T-helper 17 cell (primary cell): ENCODE measurements at places on chromosomes 2 and 18.
A peak's percentile ranks its signal among the peaks of the same experiment; 100 is the strongest.

- H3K4me3 ChIP-seq: no peak overlapping the region
- peaks cover 21% of the 10 kb centered on the region for H3K27me3 ChIP-seq
- DNase-seq: no peak
- peaks cover 2% of the 10 kb centered on the region for H3K36me3 ChIP-seq
Observed at GRCh38 chr2:172308253-172308935, 119.0 kb upstream of the ITGA6 start.

- no peaks in the 10 kb centered on the region for H3K27me3 ChIP-seq
- no peak overlapping the region for H3K4me3 ChIP-seq
- no peaks in the 10 kb centered on the region for H3K4me1 ChIP-seq
Observed at GRCh38 chr2:164275659-164276058, 345.6 kb downstream of the GRB14 start.

GRCh38 chr2:229673676-229674075 lies 40.7 kb downstream of the DNER start:
- peaks cover 3% of the 10 kb centered on the region for H3K36me3 ChIP-seq
- no peak for DNase-seq
- no peak overlapping the region for H3K4me3 ChIP-seq
- peaks cover 76% of the 10 kb centered on the region for H3K27me3 ChIP-seq
- no peaks in the 10 kb centered on the region for H3K4me1 ChIP-seq
- no peak overlapping the region for H3K27ac ChIP-seq

DNA sequence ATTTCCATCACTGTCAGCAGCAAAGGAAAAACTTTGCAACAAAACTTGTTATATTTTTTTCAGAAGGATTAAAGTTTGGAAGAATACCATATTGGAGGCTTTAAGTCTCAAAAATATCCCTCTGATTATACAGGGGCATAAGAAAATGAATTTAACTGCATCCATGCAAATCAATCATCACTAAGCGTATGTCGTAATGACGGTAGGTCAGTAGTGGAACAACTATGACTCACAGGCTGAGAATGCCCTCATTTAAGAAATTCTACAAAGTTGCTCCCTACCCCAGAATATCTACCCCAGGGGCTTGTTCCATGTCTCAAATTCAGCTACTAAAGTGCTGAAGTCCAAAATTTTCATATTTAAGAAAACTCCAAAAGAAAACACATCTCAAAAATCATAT lies 12.5 kb upstream of the NAB1 start:
- no peak overlapping the region for H3K4me3 ChIP-seq
- H3K36me3 ChIP-seq: peaks cover 3% of the 10 kb centered on the region
- DNase-seq: no peak
- H3K4me1 ChIP-seq: peaks cover 13% of the 10 kb centered on the region
- no peaks in the 10 kb centered on the region for H3K27me3 ChIP-seq
- peak overlapping the region; percentile 2 for H3K27ac ChIP-seq

GRCh38 chr2:157897106-157897971 lies 21.2 kb upstream of the ACVR1 start:
- H3K36me3 ChIP-seq: no peaks in the 10 kb centered on the region
- H3K4me3 ChIP-seq: peak overlapping the region; percentile 60
- H3K27me3 ChIP-seq: no peaks in the 10 kb centered on the region
- peak overlapping the region; percentile 83 for H3K27ac ChIP-seq
- no peak for DNase-seq
- H3K4me1 ChIP-seq: peaks cover 63% of the 10 kb centered on the region

- no peak for DNase-seq
- H3K4me1 ChIP-seq: no peaks in the 10 kb centered on the region
- no peaks in the 10 kb centered on the region for H3K36me3 ChIP-seq
- no peaks in the 10 kb centered on the region for H3K27me3 ChIP-seq
Observed at GRCh38 chr18:27860701-27861107, 316.2 kb downstream of the CDH2 start.

GRCh38 chr18:25544546-25545287 lies 192.8 kb upstream of the ZNF521 start:
- H3K4me1 ChIP-seq: no peaks in the 10 kb centered on the region
- H3K27me3 ChIP-seq: no peaks in the 10 kb centered on the region
- no peak overlapping the region for H3K4me3 ChIP-seq
- H3K36me3 ChIP-seq: no peaks in the 10 kb centered on the region

DNA sequence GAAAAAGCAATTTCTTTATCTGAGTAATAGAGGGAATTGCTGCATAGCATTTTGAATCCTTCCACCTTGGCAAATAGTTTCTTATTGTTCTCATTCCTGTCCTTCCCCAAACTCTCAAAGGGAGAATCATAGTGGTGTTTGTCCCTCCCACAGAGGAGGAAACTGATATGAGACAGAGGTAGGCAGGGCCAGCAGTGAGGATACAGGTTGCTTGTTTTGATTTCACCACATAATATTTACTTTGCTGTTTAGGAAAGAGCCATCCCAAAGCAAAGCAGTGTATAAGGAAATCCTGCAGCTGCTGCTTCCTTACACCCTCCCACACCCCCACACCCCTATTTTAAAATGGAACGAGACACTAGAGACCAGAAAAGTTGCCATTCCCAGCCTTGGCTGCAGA lies 195.3 kb downstream of the SETBP1 start:
- no peak overlapping the region for H3K4me3 ChIP-seq
- peaks cover 25% of the 10 kb centered on the region for H3K27me3 ChIP-seq
- no peak overlapping the region for H3K27ac ChIP-seq

GRCh38 chr2:72669121-72669520 lies 156.7 kb downstream of the EXOC6B start:
- H3K27ac ChIP-seq: no peak overlapping the region
- H3K27me3 ChIP-seq: no peaks in the 10 kb centered on the region
- peaks cover 5% of the 10 kb centered on the region for H3K36me3 ChIP-seq
- no peak overlapping the region for H3K4me3 ChIP-seq

DNA sequence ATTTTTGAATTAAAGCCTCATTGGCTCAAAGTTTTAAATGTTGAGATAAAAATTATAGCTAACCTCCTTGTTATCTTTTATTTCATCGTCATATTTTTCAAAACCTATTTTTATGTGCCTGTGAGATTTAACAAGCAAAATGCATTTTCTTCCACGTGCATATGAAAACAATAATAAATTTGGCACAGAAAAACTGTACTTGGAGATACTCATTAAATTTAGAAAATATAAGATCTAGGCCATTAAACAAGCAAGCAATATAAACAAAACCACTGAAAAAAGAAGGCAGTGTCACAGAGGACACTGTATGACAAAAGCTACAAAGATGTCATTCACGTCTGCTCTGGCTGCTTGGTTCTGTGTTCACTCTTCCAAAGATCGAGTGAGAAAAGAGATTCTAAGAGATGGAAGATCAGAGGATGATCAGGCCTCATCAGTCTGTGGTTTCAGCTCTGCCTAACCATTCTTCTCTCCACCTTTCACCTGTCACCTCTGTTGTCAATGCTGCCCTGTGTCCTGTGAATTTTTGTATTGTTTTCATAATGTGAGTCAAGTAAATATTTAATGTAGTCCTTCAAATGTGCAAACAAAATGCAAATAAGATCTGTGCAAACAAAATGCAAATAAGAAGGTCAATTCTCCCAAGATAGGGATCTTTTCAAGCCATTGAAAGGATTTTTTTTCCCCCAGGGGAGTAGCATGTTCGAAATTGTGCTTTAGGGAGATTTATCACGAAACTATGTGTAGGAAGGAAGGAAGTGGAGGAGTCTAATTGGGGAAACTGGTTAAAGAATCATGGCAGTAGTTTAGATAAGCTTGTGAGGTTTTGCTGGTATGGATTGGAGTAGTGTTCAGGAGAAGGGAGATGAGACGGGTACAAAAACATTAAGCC lies 138.7 kb upstream of the RBMS1 start:
- no peak overlapping the region for H3K4me3 ChIP-seq
- no peak overlapping the region for H3K27ac ChIP-seq
- H3K4me1 ChIP-seq: no peaks in the 10 kb centered on the region
- no peak for DNase-seq

GRCh38 chr2:41894563-41895333 lies 153.1 kb upstream of the PKDCC start:
- peaks cover 38% of the 10 kb centered on the region for H3K4me1 ChIP-seq
- no peak for DNase-seq
- peak overlapping the region; percentile 5 for H3K4me3 ChIP-seq
- no peaks in the 10 kb centered on the region for H3K36me3 ChIP-seq
- no peaks in the 10 kb centered on the region for H3K27me3 ChIP-seq
- H3K27ac ChIP-seq: peak overlapping the region; percentile 95

DNA sequence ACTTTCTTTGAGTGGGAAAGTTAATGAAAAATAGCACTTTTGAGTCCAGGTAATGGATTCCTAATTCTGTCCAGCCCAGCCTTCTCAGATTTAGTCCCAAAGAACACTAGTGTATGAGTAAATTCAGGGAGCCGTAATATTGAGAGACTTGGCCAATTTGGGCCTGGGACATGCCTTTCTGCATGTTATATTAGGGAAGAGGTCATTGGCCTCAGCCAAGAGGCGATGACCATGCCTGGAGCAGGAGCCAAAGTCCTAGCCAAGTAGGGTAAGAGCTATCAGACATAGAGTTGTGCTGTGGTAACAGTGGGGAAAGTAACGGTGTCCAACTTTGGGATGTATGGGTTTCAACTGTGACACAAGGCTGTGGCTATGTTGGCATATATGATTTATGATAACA lies 336.5 kb upstream of the ZNF804A start:
- H3K27me3 ChIP-seq: no peaks in the 10 kb centered on the region
- H3K36me3 ChIP-seq: no peaks in the 10 kb centered on the region
- H3K4me3 ChIP-seq: no peak overlapping the region
- no peak for DNase-seq
- no peaks in the 10 kb centered on the region for H3K4me1 ChIP-seq
- H3K27ac ChIP-seq: no peak overlapping the region

- H3K36me3 ChIP-seq: no peaks in the 10 kb centered on the region
- peaks cover 4% of the 10 kb centered on the region for H3K4me1 ChIP-seq
- no peaks in the 10 kb centered on the region for H3K27me3 ChIP-seq
Observed at GRCh38 chr2:226333388-226333787, 466.2 kb downstream of the IRS1 start.

- no peak overlapping the region for H3K27ac ChIP-seq
- no peak for DNase-seq
- no peak overlapping the region for H3K4me3 ChIP-seq
Observed at GRCh38 chr18:11249391-11249790, 100.0 kb upstream of the PIEZO2 start.

DNA sequence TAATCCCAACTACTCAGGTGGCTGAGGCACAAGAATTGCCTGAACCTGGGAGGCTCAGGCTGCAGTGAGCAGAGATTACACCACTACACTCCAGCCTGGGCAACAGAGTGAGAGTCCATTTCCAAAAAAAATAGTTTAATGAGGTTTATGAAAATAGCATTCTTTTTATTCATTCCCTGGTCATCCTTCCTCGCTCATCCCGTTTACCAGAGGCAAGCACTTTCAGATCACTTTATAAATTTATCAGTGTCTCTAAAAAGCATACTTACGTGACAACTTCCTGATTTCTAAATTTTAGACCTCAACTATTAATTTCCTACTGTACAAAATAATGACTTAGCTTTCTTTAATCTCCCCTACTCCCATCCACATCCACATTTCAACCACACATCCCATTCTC lies 864.8 kb downstream of the EPHA4 start:
- no peaks in the 10 kb centered on the region for H3K4me1 ChIP-seq
- H3K4me3 ChIP-seq: no peak overlapping the region
- H3K27me3 ChIP-seq: peaks cover 5% of the 10 kb centered on the region
- no peaks in the 10 kb centered on the region for H3K36me3 ChIP-seq
- DNase-seq: no peak
- H3K27ac ChIP-seq: no peak overlapping the region

- DNase-seq: no peak
- H3K4me1 ChIP-seq: peaks cover 2% of the 10 kb centered on the region
Observed at GRCh38 chr2:227374158-227374557, 4.9 kb downstream of the TM4SF20 start.

DNA sequence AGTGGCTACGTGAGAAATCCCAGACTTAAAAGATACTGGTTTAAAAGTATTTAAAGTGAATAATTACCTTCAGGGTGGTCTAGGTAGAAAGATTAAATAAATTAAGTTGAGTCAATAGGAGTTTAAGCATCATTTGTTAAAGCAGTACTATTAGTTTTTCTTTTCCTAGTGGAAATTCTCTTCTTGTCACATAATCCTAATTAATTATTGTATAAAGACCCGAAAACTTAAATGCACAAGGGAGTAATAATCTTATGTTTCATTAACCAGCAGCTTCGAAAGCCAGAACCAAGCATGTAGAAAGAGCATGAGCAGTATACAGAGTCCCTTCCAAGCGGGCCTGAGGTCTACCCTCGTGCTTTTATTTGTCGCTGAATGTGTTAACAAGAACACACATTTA lies 90.2 kb upstream of the SKOR2 start:
- no peaks in the 10 kb centered on the region for H3K4me1 ChIP-seq
- no peaks in the 10 kb centered on the region for H3K36me3 ChIP-seq
- DNase-seq: no peak
- H3K27me3 ChIP-seq: peaks cover 13% of the 10 kb centered on the region

DNA sequence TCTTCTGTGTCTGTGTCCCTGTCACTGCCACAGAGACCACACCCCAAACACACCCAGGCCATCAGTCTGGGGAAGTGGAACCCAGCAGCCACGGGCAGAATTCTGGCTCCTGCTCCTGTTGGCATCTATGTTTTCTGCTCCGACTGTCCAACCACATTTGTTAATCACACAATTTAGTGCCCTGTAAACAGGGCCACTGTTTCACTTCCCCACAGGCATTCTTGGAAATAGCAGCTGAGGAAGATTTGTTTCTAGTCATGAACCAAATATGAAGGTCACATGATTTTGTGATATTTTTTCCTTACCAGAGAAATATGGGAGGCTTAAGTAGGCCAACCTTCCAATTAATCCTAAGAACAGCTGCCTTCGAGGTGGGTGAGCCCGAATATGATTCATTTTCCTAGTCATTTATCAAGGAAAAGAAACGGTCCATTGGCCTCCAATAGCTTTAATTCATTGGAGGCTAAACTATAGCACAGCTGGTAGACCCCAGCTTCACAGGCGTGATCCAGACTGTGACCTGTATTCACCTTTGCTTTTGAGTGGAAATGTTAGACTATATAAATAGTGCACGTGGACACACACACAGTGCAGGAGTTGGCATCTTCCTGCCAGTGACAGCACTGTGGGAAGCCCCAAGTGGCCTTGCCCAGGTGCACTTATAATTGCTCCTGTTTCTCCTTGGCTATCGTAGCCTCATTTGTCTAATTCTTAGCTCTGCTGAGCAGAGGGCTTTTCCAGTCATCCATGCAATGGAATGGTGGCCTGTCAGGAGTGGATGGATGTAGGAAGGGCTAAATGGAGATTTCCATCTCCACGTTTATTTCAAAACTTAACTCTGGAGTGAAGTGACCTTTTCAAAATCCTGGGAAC lies 267.9 kb downstream of the LPIN1 start:
- DNase-seq: no peak
- H3K36me3 ChIP-seq: peaks cover 3% of the 10 kb centered on the region
- peaks cover 8% of the 10 kb centered on the region for H3K4me1 ChIP-seq
- no peak overlapping the region for H3K27ac ChIP-seq
- H3K27me3 ChIP-seq: peaks cover 12% of the 10 kb centered on the region
- no peak overlapping the region for H3K4me3 ChIP-seq

DNA sequence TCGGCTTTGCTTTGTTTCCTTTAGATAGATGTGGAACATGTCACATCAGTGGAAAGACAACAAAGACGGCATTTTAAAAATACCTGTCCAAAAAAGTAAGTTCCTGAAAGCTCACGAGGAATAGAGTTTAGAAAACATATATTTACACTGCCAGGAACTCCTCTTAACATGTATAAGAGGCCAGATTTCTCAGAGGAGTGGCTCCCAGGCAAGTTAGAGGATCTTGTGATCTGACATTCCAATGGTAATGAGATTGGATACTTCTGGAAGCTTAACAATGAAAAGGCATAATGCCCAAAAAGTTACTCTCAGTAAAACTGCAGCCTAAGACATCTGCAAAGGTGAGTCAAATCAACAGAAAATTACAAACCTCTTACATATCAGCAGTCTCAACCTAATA lies 77.1 kb downstream of the CYRIA start:
- H3K4me3 ChIP-seq: no peak overlapping the region
- H3K27ac ChIP-seq: no peak overlapping the region
- H3K27me3 ChIP-seq: peaks cover 4% of the 10 kb centered on the region
- no peaks in the 10 kb centered on the region for H3K4me1 ChIP-seq
- no peak for DNase-seq
- no peaks in the 10 kb centered on the region for H3K36me3 ChIP-seq
